ENCODE measurements at places on chromosomes 2 and 18.

GRCh38 chr18:69945220-69946114, 2.2 kb downstream of the CD226 start:
- H3K4me1 ChIP-seq: no peaks in the 10 kb centered on the region
- no peak overlapping the region for H3K27ac ChIP-seq
- no peaks in the 10 kb centered on the region for H3K27me3 ChIP-seq
- no peak for DNase-seq
- H3K36me3 ChIP-seq: no peaks in the 10 kb centered on the region
- no peak overlapping the region for H3K4me3 ChIP-seq

DNA sequence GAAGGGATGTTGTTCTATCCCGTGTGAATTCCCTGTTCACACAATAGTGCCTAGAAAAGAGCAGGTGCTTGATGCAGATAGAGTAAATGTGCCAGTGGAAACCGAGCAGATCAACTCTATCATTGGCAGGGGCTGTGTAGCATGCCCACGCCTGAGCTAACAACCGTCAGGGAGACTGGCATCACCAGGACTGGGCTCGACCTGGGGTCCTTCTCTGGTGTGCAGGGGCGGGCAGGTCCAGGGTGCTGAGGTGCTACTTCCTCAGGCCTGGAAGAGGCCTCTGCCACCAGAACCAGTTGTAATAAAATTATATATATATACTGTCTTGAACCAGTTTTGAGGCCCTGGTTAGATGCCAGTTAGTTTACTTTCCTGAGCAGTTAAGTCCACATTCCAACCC, 11.8 kb upstream of the MAL start:
- H3K36me3 ChIP-seq: no peaks in the 10 kb centered on the region
- H3K4me3 ChIP-seq: no peak overlapping the region
- DNase-seq: no peak
- no peaks in the 10 kb centered on the region for H3K27me3 ChIP-seq
- H3K27ac ChIP-seq: no peak overlapping the region
- H3K4me1 ChIP-seq: no peaks in the 10 kb centered on the region

DNA sequence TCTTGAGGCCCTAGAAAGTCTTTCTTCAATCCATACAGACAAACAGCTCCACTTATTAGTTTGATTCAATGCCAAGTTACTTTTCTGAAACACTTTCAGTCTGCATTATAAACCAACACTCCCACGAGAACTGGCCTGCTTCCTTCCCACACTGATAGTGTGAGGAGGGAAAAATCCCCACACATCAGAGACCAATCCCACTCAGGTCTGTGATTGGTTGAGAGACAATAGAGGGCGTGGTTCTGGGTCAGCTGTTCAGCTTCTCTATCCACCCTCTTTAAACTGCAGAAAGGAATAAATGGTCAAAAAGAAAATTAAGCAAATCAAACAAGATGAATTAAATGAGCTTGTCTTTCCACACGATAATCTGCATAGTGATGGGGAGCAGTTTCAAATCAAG, 152.5 kb downstream of the NRP2 start:
- peaks cover 2% of the 10 kb centered on the region for H3K4me1 ChIP-seq
- no peaks in the 10 kb centered on the region for H3K36me3 ChIP-seq
- H3K27me3 ChIP-seq: no peaks in the 10 kb centered on the region
- DNase-seq: no peak
- no peak overlapping the region for H3K27ac ChIP-seq
- no peak overlapping the region for H3K4me3 ChIP-seq

DNA sequence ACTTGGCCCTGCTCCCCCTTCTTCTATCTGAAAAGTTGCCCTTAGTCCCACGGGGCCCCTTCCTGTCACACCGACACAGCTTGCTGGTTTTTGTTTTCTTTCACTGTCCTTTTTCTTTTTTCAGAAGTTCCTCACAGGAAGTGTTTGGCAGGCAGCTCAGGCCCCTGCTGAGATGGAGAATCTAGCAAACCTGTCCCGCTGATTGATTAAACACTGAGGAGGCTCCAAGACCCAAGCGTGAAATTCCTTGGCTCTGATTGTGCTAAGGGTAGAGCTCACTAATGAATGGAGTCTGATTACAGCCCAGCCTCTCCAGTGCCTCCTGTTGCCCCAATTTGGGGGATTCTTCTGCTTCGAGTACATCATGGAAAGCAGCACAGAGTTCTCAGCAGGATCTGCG, 365.9 kb upstream of the MEX3C start:
- no peaks in the 10 kb centered on the region for H3K4me1 ChIP-seq
- no peak for DNase-seq
- no peaks in the 10 kb centered on the region for H3K36me3 ChIP-seq
- H3K4me3 ChIP-seq: no peak overlapping the region
- no peak overlapping the region for H3K27ac ChIP-seq

- H3K4me1 ChIP-seq: no peaks in the 10 kb centered on the region
- H3K36me3 ChIP-seq: no peaks in the 10 kb centered on the region
- no peaks in the 10 kb centered on the region for H3K27me3 ChIP-seq
- DNase-seq: no peak
- no peak overlapping the region for H3K27ac ChIP-seq
These were observed 383.2 kb downstream of the SOCS6 start for GRCh38 chr18:70671889-70672565.

- no peaks in the 10 kb centered on the region for H3K27me3 ChIP-seq
- H3K36me3 ChIP-seq: no peaks in the 10 kb centered on the region
- no peak overlapping the region for H3K4me3 ChIP-seq
- no peak overlapping the region for H3K27ac ChIP-seq
These were observed 122.3 kb upstream of the DDX18 start for GRCh38 chr2:117692001-117692763.

DNA sequence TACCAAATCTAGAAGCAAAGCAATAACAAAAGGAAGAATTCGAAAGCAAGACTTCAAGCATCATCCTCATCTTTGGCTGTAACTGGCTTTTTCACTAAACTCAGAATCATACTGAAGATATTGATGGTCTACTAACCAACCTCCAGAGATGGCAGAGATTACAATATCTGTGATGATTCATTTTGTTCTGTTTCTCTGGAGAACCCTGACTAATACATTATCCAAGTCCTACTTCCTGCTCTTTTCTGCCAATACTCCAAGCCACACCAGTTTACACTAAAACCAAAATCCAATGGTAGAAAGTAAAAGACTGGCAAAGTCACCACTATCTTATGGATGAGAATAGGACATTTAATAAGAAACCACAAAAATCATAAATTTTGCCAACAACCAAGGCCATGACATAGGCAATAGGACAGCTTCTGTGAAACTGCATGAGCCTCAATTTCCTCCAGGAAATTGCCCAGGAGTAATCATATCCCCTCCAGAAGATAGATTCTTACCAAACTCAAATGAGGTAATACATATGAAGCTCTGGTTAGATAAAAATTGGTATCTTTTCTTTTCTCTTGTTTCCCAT, 159.8 kb downstream of the METTL4 start:
- H3K36me3 ChIP-seq: no peaks in the 10 kb centered on the region
- DNase-seq: no peak
- no peaks in the 10 kb centered on the region for H3K4me1 ChIP-seq
- no peaks in the 10 kb centered on the region for H3K27me3 ChIP-seq
